AG09309 (cell line): ENCODE measurements at places on chromosomes 3 and 15.

GRCh38 chr15:52788099-52788986 lies 1.8 kb downstream of the ONECUT1 start:
- no peak for DNase-seq

GRCh38 chr3:118180853-118181252 lies 853.8 kb downstream of the IGSF11 start:
- DNase-seq, result no peak

DNA sequence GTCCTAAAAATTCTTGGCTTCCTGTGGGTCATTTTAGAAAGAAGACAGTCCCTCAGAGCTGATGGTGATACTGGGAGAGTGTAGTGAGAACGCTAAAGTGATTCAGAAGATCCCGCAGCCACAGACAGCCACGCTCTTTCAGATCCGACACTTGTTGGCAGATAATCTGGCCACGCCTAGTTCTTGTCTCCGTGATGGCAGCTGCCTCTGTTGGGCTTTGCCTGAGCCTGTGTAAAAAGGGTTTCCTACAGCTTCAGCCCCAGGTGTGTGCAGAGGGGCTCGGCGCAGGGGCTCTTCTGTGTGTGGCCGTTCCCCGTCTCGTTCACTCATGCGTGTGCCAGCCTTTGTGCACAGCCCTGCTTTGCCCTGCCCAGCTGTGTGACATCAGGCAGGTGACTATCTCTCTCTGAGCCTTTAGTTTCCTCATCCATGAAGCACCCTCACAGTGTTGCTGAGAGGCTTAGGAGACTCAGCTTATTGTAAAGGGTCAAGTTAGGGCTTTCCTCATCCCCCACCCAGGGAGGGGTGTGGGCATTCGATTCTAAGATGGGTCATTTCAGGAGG lies 6.3 kb downstream of the IRAK2 start:
- DNase-seq, result no peak

- DNase-seq, result no peak
Measured at GRCh38 chr15:62515696-62516395, 350.8 kb upstream of the C2CD4B start.

GRCh38 chr3:18208091-18208490 lies 217.0 kb downstream of the SATB1 start:
- no peak for DNase-seq

- no peak for DNase-seq
Measured at GRCh38 chr3:189557824-189558223, 73.4 kb upstream of the TP63 start.
